ENCODE measurements at places on chromosomes 1 and 21. TPM values are rescaled to one million over a fixed set of nuclear protein-coding genes. Genes with fewer than 3 reads are reported as not detected.

GRCh38 chr1:2509589-2509988, 16.8 kb downstream of the PANK4 start:
- DNase-seq: no peak

Gene KCNH1
- not detected for polyA plus RNA-seq

DNA sequence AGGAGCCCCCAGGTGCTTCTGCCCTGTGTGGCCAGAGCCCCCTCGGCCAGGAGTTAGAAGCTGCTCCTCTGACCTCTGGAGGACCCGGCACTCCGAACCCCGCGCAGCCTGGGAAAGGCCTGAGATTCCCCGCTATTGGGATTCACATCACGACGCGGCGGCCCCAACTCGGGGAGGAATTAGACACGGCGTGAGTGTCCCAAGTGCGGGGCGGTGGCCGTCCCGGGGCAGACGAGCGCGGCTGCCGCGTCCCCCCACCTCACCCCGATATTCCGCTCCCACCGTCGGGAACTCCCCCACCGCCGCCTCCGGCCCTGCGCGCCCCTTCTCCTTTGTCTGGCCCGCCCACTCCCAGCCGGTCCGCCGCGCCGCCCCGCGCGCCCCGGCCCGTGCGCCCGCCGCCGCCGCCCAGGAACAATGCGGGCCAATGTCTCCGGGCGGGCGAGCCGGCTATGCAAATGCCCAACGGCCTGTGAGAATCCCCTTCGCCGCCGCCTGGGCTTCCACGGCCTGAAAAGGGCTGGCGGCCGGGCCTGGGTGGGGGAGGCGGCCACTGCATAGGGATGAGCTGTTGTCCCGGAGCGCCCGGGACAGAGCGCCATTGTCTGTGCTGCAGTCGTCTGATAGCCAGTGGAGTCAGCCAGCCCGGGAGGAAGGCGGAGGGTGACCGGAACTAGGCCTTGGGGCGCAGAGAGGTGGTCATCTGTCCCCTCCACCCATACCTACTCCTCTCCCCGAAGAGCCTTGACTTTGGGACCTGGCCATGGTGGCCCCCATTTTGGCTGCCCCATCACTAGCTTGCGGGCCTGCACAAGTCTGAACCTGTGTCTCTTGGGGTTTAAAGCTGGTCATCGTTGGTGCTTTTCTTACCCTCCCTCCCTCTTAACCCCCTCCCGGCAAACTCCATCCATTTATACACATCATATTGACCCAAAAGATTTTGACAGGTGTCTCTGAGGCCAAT, 19.4 kb downstream of the RHBG start:
- no peak for DNase-seq

DNA sequence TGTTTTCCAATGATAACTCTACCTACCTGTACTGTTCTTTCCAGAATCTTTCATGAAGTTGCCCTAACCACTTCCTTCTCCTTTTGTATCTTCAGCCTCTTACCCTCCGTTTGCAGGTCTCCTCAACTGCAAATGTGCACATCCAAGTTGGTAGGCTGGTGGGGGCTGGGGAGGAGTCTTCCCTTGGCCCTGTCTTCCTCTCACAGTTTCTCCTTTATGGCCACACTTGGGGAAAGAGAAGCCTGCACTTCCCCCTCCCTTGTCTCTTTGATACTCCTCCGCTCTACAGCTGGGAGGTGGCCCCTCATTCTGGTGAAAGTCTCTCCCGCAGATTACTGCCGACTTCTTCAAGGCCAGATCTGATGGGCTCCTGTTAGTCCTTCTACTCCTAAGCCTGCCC, 26.9 kb upstream of the GPR88 start:
- DNase-seq: no peak

GRCh38 chr1:12631571-12631970, 12.3 kb upstream of the AADACL4 start:
- no peak for DNase-seq

DNA sequence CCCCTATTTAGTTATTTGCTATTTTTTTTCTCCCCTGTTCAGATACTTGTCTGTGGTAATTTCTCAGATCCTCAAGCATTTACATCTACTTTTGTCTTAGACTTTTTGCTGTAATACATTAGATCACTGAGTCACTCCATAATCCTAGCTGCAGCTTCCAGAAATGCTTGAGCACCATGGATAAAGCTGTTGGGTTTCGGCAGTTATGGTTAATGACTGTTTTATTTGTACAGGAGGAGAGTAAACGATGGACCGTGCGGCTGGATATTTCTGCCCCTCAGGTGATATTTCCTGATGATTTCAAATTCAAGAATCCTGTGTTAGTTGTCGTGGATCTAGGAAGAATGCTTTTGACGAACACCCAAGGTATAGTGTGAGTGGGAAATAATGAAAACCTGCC, 42.9 kb downstream of the VPS13D start:
- no peak for DNase-seq

DNA sequence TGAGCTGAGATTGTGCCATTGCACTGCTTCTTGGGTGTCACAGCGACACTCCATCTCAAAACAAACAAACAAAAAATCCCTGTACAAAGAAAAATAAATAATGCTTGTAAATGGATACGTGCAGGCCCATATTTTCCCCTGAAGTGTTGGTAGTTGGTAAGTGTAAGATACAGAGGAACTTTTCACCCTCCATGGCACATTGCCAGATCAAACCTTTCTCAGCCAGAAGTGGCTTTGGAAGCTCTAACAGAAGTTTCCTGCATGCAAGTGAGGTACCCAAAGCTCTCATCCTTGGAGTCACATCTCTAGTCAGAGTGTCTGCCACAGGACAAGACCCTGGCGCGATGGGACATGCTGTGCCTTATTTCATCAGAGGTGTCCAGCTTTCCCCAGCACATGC, 7.3 kb downstream of the NDUFV3 start:
- no peak for DNase-seq

Gene ODR4
- 8.2 TPM for polyA plus RNA-seq

Gene FBXO44
- 5.6 TPM for polyA plus RNA-seq

DNA sequence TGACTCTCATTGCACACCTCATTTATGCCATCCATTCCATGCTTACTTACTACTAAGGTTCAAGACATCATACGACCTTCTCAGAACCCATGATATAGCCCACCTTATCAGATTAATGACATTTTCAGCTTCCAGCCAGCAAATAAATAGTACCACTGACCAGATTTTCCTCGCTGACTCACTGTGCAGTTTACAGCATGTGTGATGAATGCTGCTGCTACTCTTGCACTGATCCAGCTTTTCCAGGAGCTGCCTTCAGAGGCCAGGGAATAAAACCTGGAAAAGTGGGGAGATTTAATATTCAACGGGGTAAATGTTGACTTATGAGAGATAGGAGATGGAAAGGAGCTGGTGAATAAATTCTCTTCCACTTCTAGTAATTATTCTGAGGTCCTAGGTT, 247.1 kb downstream of the COL11A1 start:
- DNase-seq: no peak

- DNase-seq: no peak
These were observed 1.2 kb upstream of the LAD1 start for GRCh38 chr1:201400212-201400851.

DNA sequence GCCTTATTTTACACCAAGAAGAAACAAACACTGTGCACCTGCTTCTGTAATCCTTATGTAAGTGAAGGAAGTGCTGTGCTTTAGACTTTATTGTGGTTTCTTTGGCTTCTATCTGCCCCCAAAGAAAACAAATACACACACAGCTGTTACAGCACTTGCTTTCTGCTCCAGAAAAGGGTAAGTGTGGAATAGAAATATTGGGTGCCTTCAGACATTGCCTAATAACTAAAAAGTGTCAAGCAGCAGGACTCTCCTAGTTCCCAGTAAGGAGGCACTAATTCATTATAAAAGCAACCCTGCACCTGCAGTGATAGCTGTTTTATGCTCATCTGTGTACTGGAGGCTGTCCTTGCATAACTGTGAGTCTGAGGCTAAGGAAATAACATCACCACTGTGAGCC, 23.4 kb upstream of the PRRX1 start:
- no peak for DNase-seq

Gene STPG1
- 5.3 TPM for polyA plus RNA-seq

DNA sequence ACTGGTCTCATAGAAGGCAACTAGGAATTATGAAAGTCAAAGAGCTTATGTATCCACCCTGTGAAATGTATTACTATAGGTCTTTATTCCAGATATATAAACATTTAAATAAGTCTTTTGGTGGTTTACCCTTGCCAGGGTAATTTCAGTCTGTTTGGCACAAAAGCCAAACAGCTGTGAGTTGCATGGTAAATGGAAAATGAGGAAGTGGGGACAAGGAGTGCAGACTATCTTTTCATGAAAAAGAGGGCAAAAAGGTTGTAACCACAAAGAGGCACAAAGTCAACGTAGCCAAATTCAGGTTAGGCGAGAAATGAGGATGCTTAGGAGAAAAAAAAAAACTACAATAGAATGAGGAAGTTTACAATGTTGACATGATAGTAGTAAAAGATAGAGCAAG, 492.3 kb upstream of the PRMT6 start:
- no peak for DNase-seq

DNA sequence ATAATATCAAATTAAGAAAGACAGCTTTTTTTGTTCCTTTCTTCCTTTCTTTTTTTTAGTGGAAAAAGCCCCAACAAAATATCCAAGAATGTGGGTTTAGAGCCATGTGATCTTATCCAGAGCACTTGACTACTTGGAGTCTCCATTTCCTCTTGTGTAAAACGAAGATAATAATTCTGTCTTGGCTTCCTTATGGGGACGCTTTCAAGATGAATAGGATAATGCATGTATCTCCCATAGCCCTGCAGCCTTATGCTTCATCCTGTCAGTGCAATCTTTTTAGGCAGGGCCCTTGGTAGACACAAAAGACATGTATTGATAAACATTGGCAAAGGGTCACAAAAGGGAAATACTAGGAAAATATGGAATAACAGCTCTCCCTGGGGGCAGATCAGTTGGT, 34.8 kb downstream of the ZBTB18 start:
- DNase-seq: no peak

Gene CAMK1G
- polyA plus RNA-seq: not detected

DNA sequence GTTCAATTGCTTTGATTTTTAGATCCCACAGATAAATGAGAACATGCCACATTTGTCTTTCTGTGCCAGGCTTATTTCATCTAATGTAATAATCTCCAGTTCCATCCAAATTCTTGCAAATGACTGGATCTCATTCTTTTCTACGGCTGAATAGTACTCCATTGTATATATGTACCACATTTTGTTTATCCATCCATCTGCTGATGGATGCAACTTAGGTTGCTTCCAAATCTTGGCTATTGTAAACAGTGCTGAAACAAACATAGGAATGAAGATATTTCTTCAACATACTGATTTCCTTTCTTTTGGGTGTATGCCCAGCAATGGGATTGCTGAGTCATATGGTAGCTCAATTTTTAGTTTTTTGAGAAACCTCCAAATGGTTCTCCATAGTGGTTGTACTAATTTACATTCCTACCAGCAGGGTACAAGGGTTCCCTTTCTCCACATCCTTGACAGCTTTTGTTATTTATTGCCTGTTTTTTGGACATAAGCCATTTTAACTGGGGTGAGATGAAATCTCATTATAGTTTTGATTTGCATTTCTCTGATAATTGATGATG, 344.4 kb downstream of the KCTD3 start:
- DNase-seq: no peak

DNA sequence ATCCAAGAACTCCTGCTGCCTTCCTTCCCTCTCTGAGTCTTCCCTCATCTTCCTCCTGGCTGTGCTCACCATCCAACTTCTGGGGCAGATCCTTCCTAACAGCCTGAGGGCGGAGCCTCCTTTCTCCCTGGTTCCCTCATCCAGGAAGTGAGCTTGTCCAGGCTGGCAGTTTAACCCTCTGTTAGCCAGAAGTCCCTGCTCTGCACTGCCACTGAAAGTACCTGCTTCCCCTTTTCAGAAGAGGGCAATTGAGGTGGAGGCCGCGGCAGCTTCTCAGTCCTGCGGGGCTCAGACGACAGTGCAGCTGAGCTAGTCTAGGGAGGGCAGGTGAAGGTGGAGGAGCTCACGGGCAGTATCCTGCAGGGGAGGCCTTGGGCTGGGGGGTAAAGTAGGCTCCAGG, 149.1 kb downstream of the FCRL5 start:
- no peak for DNase-seq

Gene RBBP5
- 19.9 TPM for polyA plus RNA-seq

Gene SLC45A1
- polyA plus RNA-seq: 0.68 TPM

DNA sequence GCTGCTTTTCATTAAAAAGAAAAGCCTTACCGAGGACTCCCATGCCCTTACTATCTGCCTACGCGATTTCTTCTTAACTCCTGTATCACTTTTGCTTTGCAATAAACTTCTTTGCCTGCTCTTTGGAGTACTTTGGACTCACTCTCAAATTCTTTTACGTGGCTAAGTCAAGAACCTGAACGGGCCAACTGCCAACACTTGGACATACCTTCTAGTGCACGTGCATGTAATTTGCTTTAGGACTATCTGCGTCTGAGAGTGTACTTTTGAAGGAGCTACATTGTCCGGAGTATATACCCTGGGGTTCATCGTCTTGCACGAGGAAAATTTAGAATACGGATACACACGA, 3.6 kb upstream of the OTUD3 start:
- no peak for DNase-seq

- DNase-seq: no peak
These were observed 30.5 kb downstream of the ALG14 start for GRCh38 chr1:95042286-95042685.

Gene GNG4
- not detected for polyA plus RNA-seq

GRCh38 chr1:153553096-153553495, 4.0 kb upstream of the S100A3 start:
- DNase-seq: no peak
